Spleen (tissue), 13 donors: ENCODE measurements at places on chromosomes 13 and 19. TPM values are rescaled to one million over a fixed set of nuclear protein-coding genes. Genes with fewer than 3 reads are reported as not detected.

DNA sequence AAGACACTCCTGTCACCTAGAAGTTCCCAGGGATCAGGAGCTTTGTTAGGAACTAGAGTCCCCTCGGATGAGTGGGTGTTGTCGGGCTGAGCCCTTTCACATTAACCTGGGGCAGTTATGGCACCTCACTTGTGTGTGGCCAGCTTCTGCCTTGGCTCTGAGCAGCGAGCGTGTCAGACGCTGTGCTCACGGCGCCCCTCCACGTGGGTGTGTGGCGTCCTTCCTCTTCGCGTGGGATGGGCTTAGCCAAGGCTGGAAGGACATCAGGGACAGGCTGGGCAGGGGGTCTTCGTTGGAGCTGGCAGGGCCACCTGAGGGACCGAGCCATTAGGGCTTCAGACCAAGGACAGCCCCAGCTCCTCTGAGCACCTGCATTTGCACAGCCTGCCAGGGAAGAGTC, 23.4 kb downstream of the DOT1L start:
- no peak for DNase-seq

AMH gene
- 2.4 TPM for total RNA-seq

DNA sequence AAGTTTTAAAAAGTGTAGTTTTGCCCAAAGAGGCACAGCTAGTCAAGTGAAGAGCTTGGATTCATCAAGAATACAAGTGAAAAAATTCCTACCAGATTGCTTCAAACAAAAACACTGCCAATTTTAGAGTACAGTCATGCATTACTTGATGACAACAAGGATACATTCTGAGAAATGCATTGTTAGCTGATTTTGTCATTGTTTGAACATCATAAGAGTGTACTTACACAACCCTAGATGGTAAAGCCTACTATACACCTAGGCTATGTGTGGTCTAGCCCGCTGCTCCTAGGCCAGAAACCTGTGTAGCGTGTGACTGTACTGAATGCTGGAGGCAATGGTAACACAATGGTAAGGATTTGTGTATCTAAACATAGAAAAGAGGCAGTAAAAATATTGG, 41.1 kb downstream of the TMTC4 start:
- no peak for DNase-seq

- peak; percentile 86 for DNase-seq
These were observed 2.4 kb downstream of the TIMM13 start for GRCh38 chr19:2424686-2425621.

DNA sequence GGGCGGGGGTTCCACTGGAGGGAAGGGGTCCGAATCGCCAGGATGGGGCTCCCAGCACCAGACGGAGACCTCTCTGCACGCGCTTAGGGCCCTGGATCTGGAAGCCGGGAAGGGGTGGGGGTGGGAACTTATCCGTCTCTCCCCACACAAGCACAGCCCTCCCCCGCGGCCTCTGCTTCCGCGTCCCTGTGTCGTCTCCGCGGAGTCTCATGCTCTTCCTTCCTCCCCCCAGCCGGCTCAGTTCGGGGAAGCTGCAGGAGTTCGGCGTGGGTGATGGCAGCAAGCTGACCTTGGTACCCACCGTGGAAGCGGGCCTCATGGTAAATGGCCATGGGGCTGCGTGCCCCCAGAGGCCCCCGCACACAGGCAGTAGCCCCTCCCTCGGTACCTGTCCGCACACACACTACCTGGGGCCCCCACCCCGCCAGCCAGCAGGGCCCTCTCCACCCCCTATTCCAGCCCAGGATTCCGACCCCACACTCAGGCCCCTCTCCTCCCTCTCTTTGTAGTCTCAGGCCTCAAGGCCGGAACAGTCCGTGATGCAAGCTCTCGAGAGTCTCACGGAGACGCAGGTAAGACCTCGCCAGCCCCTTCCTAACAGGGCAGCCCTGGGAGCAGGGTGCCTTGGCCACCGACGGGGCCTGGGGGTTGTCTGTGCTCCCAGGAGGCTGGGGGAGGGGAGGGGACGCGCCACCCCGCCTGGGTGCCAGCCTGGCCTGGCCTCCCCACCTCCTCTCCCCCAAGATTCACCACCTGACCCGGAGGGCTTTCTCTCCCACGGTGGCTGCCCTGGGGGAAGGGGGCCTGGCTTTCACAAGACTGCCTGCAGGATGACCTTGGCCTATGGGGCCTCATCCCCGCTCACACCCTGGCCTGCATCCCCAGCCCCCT, 3.2 kb downstream of the MIDN start:
- DNase-seq = peak; percentile 96

DNA sequence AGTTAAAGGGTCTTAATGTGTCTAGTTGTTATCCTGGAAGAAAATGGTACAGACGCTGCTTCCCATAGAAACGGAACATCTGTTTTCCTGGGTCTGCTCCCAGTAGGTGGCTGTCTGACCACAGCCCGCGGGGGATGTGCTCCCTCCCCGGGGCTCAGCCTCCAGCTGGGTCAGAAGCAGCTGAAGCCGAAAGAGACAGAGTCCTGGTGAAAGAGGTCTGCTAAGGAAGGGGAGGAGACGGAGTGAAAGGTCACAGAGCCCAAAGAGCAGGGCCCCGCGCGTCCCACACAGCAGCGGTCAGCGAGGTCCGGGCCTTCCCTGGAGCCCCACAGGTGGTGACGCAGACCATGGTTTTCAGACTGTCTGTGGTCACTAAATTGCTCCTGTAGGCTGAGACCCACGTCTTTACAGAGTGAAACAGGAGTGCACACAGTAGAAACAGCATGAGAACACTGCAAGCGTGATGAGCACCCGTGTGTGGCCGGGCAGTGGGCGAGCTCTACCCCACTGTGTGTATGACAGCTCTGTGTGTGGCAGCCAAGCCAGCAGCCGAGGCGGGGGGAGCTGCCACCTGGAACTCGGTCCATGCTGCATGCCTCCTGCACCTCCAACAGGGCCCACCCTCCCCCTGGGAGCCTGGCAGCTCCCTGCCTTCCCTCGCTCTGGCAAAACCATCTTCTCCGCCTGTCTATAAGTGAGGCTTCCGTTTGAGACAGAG, 52.0 kb upstream of the C13orf46 start:
- no peak for DNase-seq

DNA sequence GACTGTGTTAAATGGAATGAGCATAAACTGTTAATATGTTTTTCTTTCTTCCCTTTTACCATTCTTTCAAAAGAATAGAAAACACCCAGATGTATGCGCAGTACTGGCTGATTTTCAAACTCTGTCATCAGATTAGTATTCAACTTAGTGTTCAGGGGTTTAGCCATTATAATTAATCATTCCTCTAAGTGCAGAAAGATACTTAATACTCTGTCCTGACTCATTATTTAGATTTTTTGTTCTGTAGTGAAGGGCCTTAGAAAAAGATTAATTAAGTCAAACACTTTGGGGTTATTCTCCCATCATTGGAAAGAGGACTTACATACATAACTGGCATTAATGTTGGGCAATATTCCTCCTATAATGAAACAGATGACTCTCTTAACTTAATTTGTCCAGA, 1316.7 kb upstream of the SLC10A2 start:
- no peak for DNase-seq

- DNase-seq = no peak
These were observed 150.6 kb downstream of the KCTD12 start for GRCh38 chr13:76735641-76736040.
